Stimulated activated naive CD8-positive, alpha-beta T cell treated with anti-CD3 and anti-CD28 coated beads, Interleukin-15, amount 100 ng/mL, for 72 hours (primary cell): ENCODE measurements at places on chromosomes 4 and X.

- no peak for DNase-seq
These were observed 340.0 kb upstream of the RASGEF1B start for GRCh38 chr4:81811562-81812293.

DNA sequence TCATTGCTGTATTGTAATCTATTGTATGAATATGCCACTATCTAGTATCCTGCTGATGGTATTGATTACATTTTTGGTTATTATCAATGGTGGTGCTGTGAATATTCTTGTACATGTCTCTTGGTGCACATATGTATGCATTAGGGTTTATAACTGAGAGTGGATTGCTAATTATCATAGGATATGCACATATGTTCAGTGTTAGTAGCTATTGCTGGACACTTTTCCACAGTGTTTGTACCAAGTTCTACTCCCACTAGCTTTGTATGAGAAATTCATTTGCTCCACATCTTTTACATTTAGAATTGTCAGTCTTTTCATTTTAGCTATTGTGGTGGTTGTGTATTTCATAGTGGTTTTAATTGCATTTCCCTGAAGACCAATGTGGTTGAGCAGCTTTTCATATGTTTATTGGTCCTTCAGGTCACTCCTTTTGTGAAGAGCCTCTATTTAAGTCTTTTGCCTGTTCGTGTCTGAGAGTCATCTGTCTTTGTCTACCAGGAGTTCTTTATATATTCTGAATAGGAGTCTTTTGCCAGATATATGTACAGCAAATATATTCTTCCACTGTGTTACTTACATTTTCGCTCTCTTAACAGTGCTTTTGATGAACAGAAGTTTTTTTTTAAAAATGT, 87.1 kb downstream of the TBC1D19 start:
- no peak for DNase-seq

DNA sequence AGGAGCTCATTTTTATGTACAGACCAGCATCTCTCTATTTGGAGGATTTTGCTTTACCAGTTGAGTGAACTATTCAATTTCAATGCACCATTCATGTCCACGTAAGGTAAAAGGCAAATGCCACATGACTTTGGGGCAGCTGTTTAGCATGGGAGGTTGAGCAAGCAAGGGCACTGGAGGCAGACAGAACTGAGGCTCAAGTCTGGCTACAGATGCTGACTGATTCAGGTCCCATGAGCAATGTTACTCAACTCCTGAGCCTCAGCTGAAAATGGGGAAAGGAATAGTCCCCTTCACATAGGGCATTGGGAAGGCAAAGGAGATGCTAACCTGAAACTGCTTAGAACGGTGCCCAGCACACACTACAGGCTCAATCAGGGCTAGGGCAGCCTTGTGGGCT, 93.0 kb upstream of the MTM1 start:
- DNase-seq: no peak

GRCh38 chr4:66000510-66001117, 330.3 kb upstream of the EPHA5 start:
- no peak for DNase-seq

DNA sequence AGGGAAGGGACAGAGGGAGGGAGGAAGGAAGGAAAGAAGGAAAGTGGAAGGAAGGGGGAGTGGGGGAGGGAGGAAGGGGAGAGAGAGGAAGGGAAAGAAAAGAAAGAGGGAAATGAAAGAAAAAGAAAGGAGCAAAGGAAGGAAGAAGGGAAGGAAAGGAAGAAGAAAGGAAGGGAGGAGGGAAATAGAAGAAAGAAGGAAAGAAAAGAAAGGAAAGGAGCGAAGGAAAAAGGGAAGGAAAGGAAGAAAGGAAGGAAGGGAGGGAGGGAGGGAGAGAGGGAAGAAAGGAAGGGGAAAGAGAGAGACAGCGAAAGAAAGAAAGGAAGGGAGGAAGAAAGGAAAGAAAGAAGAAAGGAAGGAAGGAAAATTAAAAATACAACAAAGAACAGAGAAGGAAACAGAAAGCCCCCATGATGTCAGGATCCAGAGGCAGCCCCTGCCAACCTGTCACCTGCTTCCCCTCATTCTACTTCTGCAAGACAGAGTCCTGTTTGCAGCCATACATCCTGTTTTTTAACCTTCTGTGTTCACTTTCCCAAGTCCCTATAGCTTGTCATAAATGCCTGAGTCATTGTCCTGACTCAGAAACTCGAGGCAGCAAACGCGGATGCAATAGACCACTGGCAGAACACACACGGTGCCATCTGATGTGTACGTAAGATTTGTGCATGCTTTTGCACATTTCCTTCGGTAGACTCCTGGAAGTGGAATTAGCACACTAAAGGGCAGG, 77.0 kb upstream of the C4orf50 start:
- DNase-seq: no peak

- no peak for DNase-seq
These were observed 45.7 kb downstream of the AFM start for GRCh38 chr4:73527196-73527595.

DNA sequence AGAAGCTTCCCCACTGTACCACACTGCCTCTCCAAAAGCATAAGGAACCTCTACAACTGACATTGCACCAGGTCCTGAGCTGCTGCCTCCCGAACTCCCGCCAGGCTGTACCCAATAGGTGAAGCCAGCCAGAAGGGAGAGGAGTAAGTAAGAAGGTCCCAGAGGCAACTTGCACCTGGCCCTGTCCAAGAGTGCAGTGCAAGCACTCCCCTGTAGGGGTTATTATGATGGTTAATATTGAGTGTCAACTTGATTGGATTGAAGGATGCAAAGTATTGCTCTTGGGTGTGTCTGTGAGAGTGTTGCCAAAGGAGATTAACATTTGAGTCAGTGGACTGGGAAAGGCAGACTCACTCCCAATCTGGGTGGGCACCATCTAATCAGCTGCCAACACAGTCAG, 879.3 kb upstream of the SLIT2 start:
- DNase-seq: no peak

DNA sequence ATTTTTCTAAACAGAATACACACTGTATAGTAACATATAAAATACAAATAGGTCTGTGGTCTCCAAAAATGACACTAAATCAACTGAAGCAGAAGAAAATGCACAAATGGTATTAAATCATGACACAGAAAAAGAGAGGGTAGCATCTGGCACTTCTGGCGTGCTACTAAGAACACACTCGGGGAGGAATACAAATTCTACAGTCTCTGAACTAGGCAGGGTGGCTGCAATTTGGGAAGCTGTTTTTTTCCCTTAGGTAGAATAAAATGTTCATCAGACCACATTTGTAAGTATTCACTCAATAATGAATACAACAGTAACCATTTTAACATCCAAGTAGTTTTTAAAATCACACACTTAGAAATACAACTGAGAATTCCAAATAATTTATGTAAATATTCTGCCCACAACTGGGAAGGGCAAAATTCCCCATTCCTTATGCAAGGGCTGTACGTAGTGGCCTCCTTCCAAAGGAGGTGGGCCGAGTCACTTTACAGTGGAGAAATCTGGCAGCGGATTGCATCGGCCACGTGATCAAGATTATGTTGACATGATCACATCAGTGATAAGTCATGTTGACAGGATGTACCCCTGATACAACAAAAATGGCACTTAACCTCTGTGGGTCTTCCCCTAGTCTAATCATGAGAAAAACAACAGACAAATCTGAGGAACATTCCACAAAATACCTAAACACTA, 101.1 kb downstream of the TSPAN5 start:
- DNase-seq: no peak

GRCh38 chr4:32826169-32826568, 2106.0 kb downstream of the PCDH7 start:
- DNase-seq: no peak

GRCh38 chrX:31423609-31424189, 351.9 kb upstream of the FTHL17 start:
- peak; percentile 8 for DNase-seq

DNA sequence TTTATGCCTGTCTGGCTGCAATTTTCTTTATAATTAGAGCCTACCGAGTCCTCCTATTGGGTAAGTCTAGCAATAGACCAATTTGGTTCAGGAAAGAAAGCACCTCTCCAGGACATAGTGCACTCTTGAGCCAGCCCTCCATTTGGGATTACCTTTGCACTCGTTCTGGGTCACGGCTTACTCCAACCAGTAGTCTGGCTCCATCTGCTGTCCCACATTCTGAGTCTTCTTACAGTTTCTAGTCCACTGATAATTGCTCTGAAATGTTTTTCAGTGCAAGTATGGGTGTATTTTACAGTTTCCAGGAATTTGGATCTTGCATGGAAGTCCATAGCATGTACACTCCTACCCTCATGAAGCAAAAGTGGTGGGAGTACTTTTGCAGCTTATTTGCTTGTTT, 34.8 kb upstream of the USP51 start:
- DNase-seq: no peak

GRCh38 chr4:78562687-78563086, 11.1 kb downstream of the ANXA3 start:
- DNase-seq: no peak

DNA sequence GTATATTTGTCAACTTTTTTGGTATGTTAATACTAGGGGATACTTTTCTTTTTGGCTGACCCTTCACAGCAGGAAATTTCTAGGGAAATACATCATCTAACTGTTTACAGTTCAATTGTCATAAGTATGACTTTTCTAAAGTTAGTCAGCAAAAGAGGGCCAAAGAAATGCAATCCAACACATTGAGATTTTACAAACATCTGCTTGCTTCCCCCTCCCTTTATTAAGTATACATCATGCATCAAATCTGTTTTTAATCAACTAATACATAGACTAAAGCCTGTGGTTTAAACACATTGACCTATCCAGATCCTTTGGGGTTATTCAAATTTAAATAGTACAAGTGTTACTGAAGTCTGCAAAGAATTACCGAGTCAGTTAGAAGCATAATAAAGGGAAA, 93.9 kb downstream of the MID1 start:
- DNase-seq: no peak
